Activated CD8-positive, alpha-beta memory T cell treated with anti-CD3 and anti-CD28 coated beads for 48 hours (primary cell): ENCODE measurements at places on chromosomes 2 and 18.

- DNase-seq, result no peak
Measured at GRCh38 chr18:54957996-54958395, 1.3 kb downstream of the CCDC68 start.

- no peak for DNase-seq
Measured at GRCh38 chr18:13252686-13253410, 34.3 kb downstream of the LDLRAD4 start.

DNA sequence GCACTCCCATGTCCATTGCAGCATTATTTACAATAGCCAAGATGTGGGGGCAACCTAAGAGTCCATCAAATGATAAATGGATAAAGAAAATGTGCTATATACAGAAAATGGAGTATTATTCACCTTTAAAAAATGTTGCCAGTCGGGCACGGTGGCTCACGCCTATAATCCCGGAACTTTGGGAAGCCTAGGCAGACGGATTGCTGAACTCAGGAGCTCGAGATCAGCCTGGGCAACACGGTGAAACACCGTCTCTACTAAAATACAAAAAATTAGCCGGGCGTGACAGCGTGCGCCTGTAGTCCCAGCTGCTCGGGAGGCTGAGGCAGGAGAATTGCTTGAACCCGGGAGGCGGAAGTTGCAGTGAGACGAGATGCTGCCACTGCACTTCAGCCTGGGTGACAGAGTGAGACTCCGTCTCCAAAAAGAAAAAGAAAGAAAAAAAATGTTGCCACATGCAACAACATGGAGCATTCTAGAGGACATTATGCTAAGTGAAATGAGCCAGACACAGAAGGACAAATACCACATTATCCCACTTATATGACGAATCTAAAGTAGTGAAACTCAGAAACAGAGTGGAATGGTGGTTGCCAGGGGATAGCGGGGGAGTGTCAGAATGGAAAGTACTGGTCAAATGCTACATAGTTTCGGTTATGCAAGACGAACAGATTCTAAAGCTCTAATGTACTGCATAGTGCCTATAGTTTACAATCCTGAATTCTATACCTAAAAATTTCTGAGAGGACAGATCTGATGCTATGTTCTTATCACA lies 1385.6 kb upstream of the TMEFF2 start:
- DNase-seq, result no peak

GRCh38 chr2:10538224-10538894 lies 90.2 kb upstream of the ODC1 start:
- DNase-seq, result no peak

DNA sequence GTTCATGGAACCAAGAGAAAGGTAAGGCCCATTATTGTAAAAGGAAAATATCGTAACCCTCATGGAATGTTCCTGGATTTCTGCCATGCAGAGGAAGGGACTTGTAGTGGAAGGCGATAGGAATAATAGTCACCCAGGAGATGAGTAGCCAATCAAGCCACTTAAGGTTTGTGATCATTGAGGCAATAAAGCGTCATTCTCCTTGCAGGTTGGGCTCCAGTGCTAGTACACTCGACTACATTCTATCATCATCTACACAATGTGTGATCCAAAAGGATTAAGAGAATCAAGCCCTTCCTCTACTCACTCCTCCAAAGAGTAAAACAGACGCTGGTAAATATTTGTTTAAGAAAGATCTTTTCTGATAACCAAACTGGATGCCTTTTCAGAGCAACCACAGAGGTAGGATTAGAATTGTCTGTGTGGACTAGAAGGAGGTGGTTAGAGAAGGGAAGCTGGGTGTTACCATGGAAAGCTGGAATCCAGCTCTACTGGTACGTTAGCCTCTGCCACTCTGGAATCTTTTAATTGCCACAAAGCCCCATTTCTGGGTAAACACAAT lies 245.7 kb downstream of the IKZF2 start:
- no peak for DNase-seq

GRCh38 chr2:39603436-39603835 lies 62.3 kb upstream of the TMEM178A start:
- DNase-seq, result no peak

- no peak for DNase-seq
Measured at GRCh38 chr2:120886534-120887319, 151.1 kb downstream of the GLI2 start.

- DNase-seq, result no peak
Measured at GRCh38 chr18:50307400-50307737, 19.9 kb upstream of the CXXC1 start.

DNA sequence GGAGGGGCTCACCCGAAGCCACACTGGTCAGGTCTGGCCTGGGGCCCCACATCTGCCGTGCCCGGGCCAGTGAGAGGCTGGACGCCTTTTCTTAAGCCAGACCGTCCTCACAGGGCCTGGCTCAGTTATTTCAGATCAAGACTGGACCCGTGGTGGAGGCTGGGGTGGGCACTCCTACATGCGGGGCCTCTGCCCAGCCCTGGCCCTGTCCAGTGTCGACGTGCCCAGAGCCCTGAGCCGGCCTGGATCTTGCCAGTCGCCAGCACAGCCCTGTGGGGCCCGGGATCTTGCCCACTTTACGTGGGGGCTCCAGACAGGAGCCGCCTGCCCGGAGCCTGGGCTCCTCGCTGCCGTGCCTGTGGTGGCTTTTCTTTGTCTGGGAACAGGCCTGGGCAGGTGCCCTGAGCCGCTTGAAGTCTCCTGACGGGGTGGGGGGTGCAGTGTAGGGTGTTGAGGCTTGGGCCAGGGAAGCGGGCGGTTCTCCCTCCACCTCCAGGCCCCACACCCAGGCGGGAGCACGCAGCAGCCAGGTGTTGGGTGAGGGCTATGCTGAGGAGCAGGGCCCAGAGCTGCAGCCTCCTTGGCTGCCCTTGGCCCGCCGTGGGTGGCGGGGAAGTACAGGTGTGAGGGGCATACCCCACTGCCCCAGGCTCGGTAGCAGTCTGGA lies 6.0 kb downstream of the GPC1 start:
- no peak for DNase-seq

DNA sequence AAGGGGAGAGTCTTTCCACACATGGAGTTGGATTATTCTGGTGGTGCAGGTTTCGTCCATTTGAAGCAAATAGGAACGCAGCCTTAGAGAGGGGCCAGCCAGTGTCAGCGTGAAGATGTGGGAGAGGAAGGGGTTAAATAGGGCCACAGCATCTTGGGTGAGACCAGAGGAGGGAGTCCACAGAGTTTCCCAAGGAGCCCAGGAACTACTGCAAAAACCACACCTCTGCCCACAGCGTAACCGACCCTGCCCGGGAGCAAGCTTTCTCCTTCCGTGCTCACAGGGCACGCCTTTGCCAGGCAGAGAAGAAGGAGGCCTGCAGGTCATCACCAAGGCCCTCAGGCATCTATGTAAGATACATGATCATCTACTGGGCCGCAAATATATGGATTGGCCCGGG lies 314.5 kb downstream of the AGAP1 start:
- DNase-seq, result no peak

DNA sequence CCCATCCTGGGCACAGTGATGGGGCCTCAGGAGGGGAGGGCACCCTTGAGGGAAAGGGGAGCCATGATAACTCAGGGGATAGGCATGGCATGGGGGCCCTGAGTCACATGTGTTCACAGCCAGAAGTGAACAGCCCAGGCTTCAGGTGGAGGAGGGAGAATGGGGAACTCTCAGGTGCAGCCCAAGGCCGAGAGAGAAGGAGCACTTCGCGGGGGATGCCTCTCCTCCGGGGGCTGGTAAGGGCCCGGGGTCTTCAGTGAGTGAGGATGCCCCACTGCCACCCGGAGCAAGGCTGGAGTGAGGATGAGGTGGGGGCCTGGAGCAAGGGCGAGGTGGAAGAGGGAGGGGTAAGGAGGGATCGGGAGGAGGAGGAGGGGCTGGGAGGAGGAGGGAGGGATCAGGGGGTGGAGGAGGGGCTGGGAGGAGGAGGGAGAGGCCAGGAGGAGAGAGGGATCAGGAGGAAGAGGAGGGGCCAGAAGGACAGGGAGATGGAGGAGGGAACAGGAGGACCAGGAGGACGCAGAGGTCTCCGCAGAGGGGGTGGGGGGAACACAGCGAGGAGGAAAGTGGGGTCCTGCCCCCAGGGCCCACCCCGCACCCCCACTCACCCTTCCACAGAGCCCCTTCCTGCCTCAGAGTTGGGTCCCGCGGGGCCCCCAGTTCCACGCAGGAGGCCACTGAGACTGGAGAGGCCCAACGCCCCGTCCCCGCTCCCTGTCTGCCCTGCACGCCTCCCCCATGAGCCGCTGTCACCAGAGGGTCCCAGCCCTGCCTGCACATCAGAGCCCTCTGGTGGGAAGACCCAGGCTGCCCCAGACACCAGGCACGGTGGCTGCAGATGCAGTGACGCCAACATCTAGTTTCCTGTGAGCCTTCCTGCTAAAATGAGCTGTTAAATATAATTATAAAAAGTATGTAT lies 42.8 kb downstream of the RAMP1 start:
- DNase-seq, result no peak

DNA sequence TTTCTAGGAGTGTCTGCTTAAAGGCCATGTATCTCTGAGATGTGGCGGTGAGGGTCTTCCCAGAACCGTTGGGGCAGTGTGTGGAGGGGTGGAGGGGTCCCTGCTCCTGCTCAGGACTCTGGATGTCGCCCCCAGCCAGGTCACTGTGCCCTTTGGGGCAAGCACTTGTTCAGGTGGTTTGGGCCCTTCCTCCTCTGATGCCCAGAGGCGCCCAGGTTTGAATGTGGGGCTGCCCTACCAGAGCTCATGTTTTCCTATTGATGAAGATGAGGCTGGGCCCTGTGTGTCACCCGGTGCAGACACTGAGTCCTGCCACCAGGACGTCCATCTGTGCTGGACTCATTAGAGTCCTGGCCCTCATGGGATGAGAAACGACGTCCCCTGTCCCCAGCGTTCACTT lies 14.3 kb upstream of the PER2 start:
- DNase-seq, result no peak

- no peak for DNase-seq
Measured at GRCh38 chr2:21469158-21469557, 345.4 kb downstream of the TDRD15 start.

- DNase-seq, result no peak
Measured at GRCh38 chr2:77016443-77017354, 505.5 kb downstream of the LRRTM4 start.

- DNase-seq, result no peak
Measured at GRCh38 chr18:58391231-58391825, 237.6 kb downstream of the ALPK2 start.

DNA sequence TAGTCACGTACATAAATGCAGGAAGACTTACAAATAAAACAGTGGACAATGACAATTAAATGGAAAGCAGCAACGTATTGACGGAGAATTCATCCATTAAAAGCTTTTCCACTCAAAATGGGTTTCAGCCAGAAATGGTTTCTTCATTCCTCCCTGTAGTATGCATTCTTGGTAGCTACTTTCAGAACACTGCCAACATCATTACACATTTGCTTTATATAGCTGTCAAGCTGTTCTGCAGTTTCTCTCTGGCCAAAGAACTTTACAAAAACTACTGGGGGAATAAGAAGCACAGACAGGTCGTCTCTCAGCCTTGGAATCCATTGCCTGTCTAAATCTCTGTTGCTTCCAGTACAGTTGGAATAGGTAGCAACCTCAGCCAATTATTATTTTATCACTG lies 84.1 kb upstream of the NCKAP5 start:
- DNase-seq, result no peak

GRCh38 chr2:67889056-67889455 lies 173.7 kb downstream of the C1D start:
- DNase-seq, result no peak

- no peak for DNase-seq
Measured at GRCh38 chr18:51098082-51098481, 68.1 kb downstream of the SMAD4 start.

- no peak for DNase-seq
Measured at GRCh38 chr2:17538844-17539554, 1.5 kb upstream of the VSNL1 start.

- DNase-seq, result no peak
Measured at GRCh38 chr2:195579776-195580555, 77.1 kb upstream of the SLC39A10 start.

- no peak for DNase-seq
Measured at GRCh38 chr2:43854671-43855070, 15.9 kb downstream of the ABCG8 start.

DNA sequence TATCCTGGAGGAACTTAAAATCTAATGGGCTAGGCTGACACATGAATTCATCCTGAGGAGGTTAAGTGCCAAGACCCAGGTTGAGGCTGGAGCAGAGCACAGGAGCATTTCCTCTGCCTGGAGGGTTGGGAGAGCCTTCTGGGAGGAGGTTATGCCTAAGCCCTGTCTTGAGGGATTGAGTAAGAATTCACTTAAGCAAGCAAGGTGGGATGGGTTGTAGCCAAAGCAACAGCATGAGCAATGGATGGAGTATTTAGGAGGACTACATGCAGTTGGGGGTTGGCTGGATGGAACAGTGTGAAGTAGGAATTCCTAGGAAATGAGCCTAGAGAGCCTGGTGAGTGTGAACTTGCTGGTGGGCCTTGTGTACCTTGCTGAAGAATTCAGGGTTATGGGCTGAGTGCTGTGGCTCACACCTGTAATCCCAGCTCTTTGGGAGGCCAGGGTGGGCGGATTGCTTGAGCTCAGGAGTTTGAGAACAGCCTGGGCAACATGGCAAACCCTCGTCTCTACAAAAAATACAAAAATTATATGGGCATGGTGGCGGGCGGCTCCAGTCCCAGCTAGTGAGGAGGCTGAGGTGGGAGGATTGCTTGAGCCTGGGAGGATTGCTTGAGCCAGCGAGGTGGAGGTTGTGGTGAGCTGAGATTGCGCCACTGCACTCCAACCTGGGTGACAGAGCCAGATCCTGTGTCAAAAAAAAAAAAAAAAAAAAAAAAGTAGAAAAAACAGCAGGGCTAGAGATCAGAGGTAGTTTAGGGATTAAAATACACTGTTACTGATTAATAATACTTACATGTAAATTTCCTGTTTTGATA lies 22.2 kb downstream of the TANC1 start:
- DNase-seq, result no peak

DNA sequence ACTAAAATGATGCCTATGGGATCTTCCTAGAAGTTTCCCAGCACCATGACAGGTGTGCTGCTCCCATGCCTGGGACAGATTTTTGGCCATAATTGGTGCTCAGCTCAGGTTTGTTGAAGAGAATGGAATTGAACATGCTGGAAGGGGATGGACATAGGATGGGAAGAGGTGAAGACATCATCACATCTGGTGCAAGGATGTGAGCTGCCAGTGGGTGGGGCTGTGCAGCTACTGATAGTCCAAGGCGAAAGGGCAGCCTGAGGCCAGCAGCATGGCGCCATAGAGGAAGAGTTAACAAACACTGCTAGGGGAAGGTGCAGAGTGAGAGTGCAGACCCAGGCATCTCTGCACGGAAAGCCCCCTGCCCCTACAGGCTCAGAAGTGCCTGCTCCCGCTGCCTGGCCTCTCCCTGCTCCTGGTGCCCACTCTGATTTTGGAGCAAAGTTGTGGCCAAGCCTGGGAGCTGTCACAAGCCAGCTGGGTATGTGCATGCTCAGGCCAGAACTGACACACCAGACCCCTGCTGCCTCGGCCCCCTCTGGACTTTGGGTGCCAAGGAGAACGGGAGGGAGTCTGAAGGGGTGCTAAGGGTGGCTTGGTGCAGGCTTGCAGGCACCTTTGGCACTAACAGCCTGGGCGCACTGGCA lies 178.6 kb downstream of the ZBTB7C start:
- no peak for DNase-seq
